ENCODE measurements at places on chromosomes 4 and X.

GRCh38 chr4:160724063-160724462 lies 1439.7 kb downstream of the FSTL5 start:
- DNase-seq = no peak

- no peak for DNase-seq
Measured at GRCh38 chr4:140738139-140738538, 18.0 kb downstream of the TBC1D9 start.

- DNase-seq = no peak
Measured at GRCh38 chrX:153886915-153887314, 942 bp upstream of the L1CAM start.

- no peak for DNase-seq
Measured at GRCh38 chrX:140141444-140142029, 176.2 kb upstream of the CXorf66 start.

GRCh38 chr4:61727286-61727685 lies 527.2 kb downstream of the ADGRL3 start:
- no peak for DNase-seq

DNA sequence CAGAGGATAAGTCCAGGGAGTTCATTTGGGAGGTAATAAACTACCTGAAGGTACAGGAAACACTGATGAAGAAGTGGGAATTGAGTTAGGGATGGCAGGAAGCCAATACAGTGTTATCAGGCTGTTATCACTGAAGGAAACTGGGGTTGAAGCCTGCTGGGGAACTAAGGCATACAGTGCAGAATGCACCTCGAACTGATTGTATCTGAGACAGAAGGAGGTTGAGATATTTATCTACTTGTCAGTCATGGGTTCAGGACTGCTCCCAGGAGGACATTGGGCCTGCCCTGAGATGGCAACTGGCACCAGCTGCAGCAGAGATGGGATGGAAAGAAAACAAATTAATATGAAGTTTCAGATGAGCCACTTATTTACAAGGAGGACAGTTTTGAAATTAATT lies 35.5 kb upstream of the CD38 start:
- no peak for DNase-seq

DNA sequence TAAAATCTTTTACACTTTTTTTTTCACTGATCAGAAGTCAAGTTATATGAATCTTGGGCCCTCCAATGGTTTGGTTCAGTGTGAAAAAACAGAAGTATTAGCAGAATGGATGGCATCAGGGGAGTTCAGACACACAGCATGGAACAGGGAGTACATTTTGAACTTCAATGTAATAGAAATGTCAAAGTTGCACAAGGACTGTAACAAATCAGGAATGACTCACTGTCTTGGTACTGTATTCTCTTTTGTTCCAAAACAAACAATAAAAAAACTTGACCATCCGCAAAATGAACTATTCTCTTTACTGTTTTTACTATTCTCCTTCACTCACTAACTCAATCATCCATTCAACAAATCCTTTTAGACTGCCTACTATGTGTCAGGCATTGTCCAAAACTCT lies 401.0 kb downstream of the FSTL5 start:
- DNase-seq = no peak

- DNase-seq = no peak
Measured at GRCh38 chrX:13093529-13094140, 49.2 kb upstream of the FAM9C start.

- DNase-seq = no peak
Measured at GRCh38 chrX:108001218-108001814, 19.1 kb upstream of the TEX13B start.

GRCh38 chr4:103085555-103086196 lies 9.1 kb upstream of the SLC9B2 start:
- no peak for DNase-seq

DNA sequence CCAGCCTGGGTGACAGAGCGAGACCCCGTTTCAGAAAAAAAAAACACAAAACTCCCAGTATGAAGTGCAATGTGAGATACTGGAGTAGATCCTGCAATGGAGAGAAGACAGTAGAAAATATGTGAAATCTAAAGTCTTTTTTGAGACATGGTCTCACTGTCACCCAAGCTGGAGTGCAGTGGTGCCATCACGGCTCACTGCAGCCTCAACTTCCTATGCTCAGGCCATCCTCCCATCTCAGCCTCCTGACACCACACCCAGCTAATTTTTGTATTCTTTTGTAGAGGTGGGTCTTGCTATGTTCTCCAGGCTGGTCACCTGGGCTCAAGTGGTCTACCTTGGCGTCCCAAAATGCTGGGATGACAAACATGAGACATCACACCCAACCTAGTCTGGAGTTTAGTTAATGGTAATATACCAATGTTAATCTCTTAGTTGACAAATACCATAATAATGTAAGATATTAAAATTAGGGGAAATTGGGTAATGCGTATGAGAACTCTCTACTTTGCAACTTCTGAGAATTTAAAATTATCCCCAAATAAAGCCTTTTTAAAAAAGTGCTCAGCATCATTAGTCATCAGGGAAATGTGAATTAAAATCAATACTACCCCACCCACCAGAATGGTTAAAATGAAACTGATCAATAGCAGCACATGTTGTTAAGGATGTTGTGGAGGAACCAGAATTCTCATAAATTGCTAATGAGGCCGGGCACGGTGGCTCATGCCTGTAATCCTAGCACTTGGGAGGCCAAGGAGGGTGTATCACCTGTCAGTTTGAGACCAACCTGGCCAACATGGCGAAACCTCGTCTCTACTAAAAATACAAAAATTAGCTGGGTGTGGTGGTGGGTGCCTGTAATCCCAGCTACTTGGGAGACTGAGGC lies 15.0 kb downstream of the RBMX start:
- DNase-seq = no peak

DNA sequence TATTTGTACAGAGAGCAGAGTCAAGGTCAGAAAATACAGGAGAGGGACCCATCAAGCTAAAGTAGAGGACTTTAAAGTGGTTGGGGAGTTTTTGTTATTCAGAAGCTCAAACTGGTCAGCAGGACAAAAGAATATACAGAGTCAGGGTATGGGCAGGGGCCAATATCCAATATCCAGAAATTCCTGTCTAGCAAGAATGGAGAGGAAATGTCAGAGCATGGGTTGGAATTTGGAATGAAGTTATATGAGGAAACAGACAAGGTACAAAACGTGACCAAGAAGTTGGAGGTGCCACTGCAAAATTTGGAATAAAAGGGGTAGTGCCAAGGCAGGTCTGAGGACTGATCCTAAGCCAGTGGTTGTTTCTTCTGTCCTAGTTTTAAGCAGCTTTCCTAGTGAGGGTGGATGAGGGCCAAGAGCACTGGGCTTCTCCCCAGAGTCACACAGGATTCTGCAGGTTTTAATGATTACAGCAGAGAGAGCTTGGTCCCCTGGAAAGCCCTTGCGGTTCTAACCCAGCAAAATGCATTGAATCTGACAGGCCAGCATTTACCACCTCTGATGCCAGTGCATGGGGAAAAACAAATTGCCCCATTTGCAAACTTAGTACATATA lies 304.7 kb upstream of the FTHL17 start:
- DNase-seq = no peak

- no peak for DNase-seq
Measured at GRCh38 chr4:153204728-153205648, 745 bp downstream of the TRIM2 start.

DNA sequence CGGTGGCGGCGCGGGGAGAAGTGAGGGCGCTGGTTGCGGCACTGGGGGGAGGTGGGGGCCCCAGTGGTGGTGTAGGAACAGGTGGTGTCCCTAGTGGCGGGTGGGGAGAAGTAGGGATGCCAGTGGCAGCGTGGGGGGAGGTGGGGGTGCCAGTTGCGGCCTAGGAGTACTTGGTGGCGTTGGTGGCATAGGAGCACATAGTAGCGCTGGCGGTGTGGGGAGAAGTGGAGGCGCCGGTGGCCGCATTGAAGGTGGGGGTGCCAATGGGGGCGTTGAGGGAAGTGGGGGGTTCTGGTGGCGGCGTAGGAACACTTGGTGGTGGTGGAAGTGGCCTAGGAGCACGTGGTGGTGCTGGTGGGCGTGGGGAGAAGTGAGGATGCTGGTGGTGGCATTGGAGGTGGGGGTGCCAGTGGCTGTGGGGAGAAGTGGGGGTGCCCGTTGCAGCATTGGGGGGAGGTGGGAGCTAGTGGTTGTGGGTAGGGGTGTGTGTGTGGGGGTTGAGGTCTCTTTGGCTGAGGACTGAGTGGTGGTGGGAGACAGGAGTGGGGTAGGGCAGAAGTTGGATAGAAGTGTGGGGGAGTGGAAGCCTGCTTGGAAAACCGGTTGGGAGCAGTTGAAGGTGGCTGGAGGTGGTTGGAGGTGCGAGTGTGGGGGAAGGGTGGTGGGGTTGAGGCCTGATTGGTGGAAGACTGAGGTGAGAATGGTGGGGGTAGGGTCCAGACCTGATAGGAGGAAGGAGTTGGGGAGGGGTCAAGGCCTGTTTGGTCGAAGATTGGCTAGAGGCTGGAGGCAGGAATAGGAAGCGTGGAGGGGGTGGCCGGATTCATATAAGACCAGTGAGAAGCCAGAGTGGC lies 1.1 kb downstream of the GCNA start:
- DNase-seq = no peak

- no peak for DNase-seq
Measured at GRCh38 chr4:80204433-80205011, 7.2 kb downstream of the PRDM8 start.

DNA sequence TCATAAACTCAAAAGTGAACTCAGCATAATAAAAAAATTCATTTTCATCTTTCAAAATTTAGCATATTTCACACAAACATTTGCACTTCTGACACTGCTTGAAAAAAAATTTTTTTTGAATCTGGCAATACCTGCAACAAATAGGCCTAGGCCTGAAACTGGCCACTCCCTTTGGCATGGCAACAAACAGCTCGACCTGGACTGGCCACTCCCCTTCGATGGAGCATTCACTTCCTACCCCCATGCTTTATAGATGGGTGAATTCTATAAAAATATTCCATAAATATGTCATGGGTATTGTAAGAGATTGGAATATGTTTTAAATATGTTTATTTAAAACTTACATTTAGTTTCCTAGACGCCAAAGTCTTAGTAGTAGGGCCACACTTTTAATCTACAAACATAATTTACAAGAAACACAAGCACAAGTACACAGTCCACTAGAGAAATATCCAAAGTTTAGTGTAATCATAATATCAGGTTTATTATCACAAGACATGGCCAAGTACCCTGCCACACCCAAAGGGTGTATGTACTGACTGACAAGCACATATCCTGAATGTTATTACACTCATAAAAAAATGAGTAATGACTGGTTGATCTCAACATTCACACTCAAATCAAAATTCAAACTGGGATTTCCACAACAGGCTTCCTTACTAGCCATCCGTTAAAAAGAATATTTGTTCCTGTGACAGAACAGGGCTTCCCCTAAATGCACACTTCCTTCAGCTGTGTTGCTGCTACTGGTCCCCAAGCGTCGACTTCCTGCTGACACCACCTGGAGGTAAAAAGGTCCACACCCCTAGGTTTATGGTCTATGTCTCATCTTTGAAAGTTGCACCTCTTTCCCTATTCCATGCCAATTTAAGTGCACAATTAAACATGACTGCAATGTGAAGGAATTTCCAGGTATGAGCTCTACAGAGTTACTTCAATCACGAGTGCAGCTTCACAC lies 271.5 kb downstream of the NR3C2 start:
- DNase-seq = no peak

DNA sequence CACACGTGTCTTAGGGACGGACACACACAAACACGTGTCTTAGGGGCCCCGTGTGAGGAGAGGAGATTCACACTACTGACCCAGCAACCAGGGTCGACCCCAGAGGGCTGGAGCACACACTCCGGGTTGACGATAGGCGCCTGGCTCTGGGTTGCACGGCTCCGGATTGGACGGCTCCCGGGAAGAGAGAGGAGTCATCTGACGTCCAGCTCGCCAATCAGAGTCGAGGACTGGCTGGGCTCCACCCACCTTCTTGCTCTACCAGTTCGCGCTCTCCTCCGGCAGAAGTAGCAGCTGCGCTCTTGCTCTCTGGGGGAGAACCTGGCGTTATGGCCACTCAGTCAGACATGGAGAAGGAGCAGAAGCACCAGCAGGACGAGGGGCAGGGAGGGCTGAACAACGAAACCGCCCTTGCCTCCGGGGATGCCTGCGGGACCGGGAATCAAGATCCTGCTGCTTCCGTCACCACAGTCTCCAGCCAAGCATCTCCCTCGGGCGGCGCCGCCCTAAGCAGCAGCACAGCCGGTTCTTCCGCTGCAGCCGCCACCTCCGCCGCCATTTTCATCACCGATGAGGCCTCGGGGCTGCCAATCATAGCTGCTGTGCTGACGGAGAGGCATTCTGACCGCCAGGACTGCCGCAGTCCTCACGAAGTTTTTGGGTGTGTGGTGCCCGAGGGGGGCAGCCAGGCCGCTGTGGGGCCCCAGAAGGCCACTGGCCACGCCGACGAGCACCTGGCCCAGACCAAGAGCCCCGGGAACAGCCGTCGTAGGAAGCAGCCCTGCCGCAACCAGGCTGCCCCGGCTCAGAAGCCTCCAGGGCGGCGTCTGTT lies 74.3 kb downstream of the NUDT10 start:
- DNase-seq = no peak

GRCh38 chr4:143384381-143384994 lies 47.8 kb downstream of the GAB1 start:
- no peak for DNase-seq

DNA sequence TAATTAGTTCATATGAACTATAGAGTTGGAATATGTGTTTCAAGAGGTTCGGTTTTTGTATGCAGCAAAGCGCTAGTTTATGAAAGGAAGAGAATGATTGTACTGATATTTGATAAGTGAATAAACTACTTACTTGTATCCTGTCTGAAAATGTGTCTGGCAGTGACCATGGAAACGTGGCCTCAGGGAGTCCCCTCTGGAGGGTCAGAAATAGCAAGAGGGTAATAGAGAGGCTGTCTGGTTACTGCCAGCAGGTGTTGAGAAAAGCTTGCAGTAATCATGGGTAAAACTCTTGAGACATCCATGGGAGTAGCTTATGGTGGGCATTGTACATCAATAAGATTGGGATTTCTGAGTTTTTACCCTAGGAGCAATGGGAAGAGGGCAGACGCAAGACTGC lies 77.1 kb downstream of the DCLK2 start:
- no peak for DNase-seq

DNA sequence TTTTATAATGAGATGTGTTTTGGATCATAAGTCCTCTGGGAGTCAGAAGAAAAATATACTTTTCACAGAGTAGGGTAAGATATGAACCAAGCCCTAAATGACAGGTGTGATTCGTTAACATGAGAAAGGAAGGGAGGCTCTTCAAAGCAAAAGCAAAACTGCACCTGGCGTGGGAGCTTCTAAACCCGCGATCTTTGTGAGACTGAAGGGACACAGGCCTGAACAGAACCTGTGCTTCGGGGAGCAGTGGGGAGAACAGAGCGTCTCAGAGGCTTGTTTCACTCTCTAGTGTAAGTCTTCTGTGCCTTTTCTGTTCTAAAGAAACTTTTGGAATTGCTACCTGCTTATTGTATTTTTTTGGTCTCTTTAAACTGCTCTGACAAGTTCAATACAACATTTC lies 30.2 kb upstream of the CYP4V2 start:
- DNase-seq = no peak

GRCh38 chr4:15078682-15079642 lies 76.7 kb downstream of the CPEB2 start:
- DNase-seq = no peak

- DNase-seq = no peak
Measured at GRCh38 chrX:11704725-11705495, 39.2 kb upstream of the ARHGAP6 start.

GRCh38 chr4:122458625-122459024 lies 2.1 kb upstream of the IL2 start:
- DNase-seq = no peak
